Retinal pigment epithelial cell (primary cell): ENCODE measurements at places on chromosomes 12 and 14.

- DNase-seq, result no peak
Measured at GRCh38 chr14:79011091-79011919, 841.1 kb downstream of the NRXN3 start.

DNA sequence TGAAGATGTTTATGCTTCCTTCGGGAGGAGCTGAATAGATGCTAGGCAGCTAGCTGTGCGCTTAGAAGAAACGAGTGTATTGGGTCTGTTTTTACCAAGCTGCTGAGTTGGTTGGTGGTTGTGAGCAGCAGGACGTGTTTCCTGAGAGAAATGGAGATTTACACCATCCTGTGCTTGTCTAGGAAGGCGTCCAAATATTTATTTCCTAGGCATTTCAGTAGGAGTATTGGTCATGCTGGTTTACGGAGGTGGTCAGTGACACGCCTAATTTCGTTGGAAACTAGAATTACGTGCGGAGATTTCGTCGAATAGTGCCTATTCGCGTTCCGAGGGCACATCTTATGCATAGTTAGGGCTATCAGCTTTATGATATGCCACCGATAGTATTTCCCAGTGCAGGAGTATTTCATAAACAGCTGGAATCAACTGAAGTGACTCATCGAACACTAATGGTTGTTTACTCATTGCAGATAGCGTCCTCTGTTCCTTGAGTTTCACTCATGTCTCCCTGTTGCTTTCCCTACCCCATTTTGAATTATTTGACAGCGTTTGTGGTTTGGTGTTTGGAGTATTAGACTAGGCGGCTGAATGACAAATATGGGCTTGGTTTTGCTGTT lies 780 bp downstream of the TBC1D15 start:
- DNase-seq, result peak; percentile 22

GRCh38 chr12:98418357-98419075 lies 96.9 kb upstream of the TMPO start:
- DNase-seq, result peak; percentile 96

DNA sequence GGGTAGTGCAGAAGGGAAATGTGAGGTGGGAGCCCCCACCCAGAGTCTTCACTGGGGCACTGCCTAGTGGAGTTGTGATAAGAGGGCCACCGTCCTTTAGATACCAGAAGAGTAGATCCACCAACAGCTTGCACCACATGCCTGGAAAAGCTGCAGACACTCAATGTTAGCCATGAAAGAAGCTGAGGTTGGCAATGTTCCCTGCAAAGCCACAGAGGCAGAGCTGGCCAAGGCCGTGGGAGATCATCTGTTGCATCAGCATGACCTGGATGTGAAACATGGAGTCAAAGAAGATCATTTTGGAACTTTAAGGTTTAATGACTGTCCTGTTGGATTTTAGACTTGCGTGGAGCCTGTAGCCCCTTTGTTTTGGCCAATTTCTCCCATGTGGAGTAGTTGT lies 468.4 kb upstream of the FOXG1 start:
- no peak for DNase-seq

- DNase-seq, result no peak
Measured at GRCh38 chr12:59668674-59669073, 72.8 kb downstream of the SLC16A7 start.

DNA sequence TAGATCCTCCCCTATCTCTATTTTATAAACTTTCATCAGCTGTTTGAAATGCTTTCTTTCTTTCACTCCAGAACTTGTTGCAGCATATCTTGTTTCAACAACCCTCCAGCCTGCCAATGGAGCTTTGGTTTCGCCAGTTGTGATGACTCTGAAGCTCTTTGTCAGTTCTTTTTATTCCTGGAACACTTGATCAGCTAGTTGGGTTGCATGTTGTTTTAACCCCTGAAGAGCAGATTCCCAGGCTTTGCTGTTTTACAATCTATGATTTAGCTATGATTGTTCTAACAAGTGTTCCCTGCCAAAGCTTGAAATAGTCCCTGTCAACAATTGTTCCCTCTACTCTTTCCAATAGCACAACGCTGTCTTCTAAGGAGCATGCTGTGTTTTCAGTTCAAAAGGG lies 50.6 kb upstream of the FUT8 start:
- DNase-seq, result no peak

DNA sequence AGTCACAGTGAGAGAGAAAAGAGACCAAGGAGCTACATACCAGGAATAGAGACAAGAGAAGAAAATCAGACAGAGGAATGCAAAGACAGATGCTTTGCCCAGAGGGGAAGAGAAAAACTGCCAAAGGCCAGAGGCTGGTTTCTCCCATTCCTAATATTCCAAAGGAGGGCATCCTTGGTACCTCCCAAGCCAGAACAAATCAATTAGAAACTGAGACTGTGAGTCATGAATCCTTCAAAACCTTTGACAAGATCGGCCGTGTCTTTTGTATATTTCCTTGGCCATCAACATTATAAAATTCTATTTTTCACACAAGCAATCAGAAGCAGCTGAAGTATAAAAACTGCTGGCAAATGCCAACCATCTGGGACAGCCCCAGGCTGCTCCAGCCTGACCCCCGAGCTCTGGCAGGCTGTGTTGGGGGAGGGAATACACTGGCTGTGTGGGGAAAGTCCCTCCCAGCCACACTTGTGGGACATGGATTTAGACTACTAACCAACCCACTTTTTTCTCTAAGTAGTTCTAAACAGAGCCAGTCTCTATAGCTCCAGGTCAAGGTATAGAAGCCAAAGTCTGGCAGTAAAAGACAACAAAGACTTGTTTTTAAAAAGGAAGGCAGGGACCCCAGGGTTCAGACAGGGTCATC lies 13.7 kb downstream of the POMT2 start:
- no peak for DNase-seq
